ENCODE measurements at places on chromosomes 12 and 14. TPM values are rescaled to one million over a fixed set of nuclear protein-coding genes. Genes with fewer than 3 reads are reported as not detected.

E2F7 gene
- 5.0 TPM for total RNA-seq

SLC6A13 gene
- total RNA-seq: 5.6 TPM

RPL10L gene
- not detected for total RNA-seq

NTF3 gene
- total RNA-seq: 8.5 TPM

ADAMTS20 gene
- 0.94 TPM for total RNA-seq

TAS2R50 gene
- 26.3 TPM for total RNA-seq

LRFN5 gene
- total RNA-seq: 80.1 TPM

ABCB9 gene
- 42.3 TPM for total RNA-seq

NDUFA12 gene
- total RNA-seq: 65.4 TPM

GLT8D2 gene
- total RNA-seq: 13.5 TPM

MANSC4 gene
- 0.63 TPM for total RNA-seq

KRT75 gene
- not detected for total RNA-seq

SERPINA10 gene
- total RNA-seq: not detected

ACRBP gene
- total RNA-seq: 1.6 TPM

NID2 gene
- total RNA-seq: 6.9 TPM

TTC6 gene
- 0.63 TPM for total RNA-seq

OLR1 gene
- 3.4 TPM for total RNA-seq

ORAI1 gene
- 3.4 TPM for total RNA-seq

TC2N gene
- total RNA-seq: 5.6 TPM

KCNC2 gene
- total RNA-seq: 19.7 TPM

OASL gene
- total RNA-seq: not detected

LBHD2 gene
- not detected for total RNA-seq

NOVA1 gene
- 107 TPM for total RNA-seq

CSRP2 gene
- 280 TPM for total RNA-seq

FAM181A gene
- 1.6 TPM for total RNA-seq

FAIM2 gene
- total RNA-seq: 37.2 TPM

AQP2 gene
- total RNA-seq: not detected

CCDC63 gene
- total RNA-seq: not detected

STYK1 gene
- total RNA-seq: 4.7 TPM

ERP27 gene
- total RNA-seq: not detected

ASCL1 gene
- total RNA-seq: 15.0 TPM

BICDL1 gene
- total RNA-seq: 66.4 TPM

KRT2 gene
- total RNA-seq: not detected

BCL11B gene
- 48.5 TPM for total RNA-seq

C14orf39 gene
- total RNA-seq: not detected

SPIC gene
- total RNA-seq: not detected

KRT78 gene
- total RNA-seq: not detected

AP1G2 gene
- 41.9 TPM for total RNA-seq

TAS2R8 gene
- 2.5 TPM for total RNA-seq

THTPA gene
- total RNA-seq: 16.9 TPM

ADGRD1 gene
- total RNA-seq: 4.1 TPM

RIN3 gene
- 2.2 TPM for total RNA-seq

CIROP gene
- total RNA-seq: not detected

FOXN3 gene
- total RNA-seq: 82.3 TPM

ATP5MC2 gene
- 74.5 TPM for total RNA-seq

LRRK2 gene
- total RNA-seq: 11.6 TPM

KRT6A gene
- not detected for total RNA-seq

KCNH3 gene
- total RNA-seq: 10.3 TPM

HOTAIR gene
- total RNA-seq: not detected

AKAP5 gene
- total RNA-seq: 19.1 TPM

RPGRIP1 gene
- 0.94 TPM for total RNA-seq

PSEN1 gene
- 85.8 TPM for total RNA-seq

CLEC9A gene
- not detected for total RNA-seq

TSPAN11 gene
- total RNA-seq: 13.8 TPM
